ENCODE measurements at places on chromosomes 2 and 18. TPM values are rescaled to one million over a fixed set of nuclear protein-coding genes. Genes with fewer than 3 reads are reported as not detected.

DNA sequence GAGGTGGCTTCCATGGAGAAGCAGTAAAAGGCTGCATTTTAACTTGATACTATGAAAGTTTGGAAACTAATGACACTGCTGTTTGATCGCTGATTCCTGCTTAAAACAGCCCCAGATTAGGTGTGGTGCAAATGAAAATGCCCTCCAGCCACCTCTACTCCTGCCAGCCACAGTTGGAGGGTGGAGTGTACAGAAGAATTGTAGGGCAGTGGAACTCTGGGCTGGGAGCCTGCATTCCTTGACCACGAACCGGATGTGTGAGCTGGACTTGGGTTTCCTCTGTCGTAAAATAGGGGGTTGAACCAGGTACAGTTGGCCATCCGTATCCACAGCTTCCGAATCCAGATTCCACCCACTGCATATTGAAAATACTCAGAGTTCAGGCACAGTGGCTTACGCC, 84.6 kb upstream of the RFX8 start:
- no peak for DNase-seq

Gene RFX8
- 2.6 TPM for total RNA-seq

Gene COL5A2
- 1.7 TPM for total RNA-seq

DNA sequence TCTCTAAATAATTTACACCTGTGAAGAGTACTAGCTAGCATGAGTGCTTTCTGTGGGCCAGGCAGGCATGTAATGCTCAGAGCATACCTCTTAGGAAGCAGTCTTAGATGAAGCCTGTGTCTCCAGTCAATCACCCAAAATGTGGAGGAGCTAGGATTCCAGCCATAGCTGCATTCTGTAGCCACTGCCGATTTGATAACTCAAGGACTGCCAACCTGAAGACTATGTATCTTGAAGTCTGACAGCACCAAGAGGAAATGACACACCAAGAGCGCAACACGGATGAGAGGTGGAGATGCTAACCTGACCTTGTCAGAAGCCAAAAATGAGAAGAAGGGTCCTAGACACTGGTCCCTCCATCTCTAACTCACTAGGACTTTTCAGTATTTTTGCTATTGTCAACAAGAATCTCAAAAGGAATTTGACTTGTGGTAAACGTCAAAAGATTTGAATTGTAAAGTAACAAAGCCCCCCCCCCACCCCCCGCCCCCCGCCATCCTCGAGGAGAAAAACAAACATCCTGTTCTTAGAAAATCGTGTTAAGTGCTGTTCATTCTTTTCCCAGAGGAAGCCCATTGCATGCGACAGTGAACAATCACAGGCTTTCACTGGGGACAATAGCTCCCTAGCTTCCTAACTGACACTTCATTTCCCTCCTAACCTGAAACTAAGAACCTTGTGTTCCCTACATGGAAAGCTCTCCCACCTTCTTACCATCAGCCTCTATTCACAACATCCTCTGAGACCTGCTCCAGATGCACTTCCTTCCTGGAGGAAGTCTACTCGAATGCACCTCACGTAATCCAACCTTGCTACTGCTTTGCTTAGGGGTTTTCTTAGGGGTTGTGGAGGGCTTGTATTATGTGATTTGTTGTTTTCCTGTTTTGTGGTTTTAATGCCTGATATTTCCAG, 14.7 kb downstream of the CDC42EP3 start:
- DNase-seq, result peak; percentile 37

DNA sequence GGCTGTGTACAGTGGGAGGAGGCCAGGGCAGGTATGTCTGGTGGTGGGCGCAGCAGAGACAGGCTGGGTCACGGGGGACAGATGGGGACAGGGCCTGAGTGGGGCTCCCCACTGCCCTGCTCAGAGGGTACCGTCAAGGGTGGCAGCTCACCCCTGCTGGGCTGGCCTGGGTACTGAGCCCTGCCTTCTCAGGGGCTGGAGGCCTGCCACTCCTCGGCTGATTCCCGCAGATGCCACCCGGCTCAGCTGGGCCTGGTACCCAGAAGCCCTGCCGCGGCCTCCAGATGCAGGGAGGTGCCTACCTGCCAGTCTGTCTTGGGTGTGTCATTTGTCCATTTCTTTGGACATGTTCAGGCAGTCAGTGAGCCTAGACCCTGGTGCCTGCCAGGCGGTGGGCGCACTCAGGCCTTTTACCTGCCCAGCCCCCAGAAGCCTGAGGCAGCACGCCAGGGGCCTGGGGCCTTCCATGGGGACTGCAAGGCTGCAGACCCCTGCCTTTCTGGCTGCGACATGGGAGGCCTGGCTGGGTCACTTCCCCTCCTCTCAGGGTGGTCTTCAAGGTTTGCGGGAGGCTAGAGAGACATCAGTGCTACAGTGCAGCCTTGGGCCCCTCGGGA, 3.3 kb downstream of the SNORC start:
- DNase-seq, result no peak

Gene CABLES1
- total RNA-seq, result 2.7 TPM

Gene NT5DC4
- not detected for total RNA-seq

- no peak for DNase-seq
Measured at GRCh38 chr2:40318921-40319320, 133.0 kb downstream of the SLC8A1 start.

DNA sequence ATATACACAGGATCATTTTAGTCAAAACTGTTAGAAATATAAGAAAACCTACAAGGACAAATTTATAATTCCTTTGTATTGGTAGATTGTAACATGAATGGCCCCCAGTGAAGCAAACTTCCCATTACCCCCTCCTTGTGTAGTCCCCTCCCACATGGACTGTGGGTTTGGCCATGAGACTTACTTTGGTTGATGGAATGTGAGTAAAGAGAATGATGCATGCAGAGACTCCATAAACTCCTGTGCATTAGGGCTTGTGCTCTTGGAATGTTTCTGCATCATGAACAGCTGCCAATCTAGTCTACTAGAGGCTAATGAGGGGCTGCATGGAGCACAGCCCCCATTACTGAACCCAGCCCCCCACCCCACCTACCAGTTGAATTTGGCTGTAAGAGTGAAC, 8.3 kb upstream of the TGFA start:
- no peak for DNase-seq

Gene LBX2
- total RNA-seq, result 1.8 TPM

All from activated CD4-positive, alpha-beta memory T cell treated with anti-CD3 and anti-CD28 coated beads, Interleukin-2, amount 10 ng/mL, durations not matched to agents 7 days and 5 days (primary cell).